DMS79 (cell line): ENCODE measurements at places on chromosomes 6 and 20.

DNA sequence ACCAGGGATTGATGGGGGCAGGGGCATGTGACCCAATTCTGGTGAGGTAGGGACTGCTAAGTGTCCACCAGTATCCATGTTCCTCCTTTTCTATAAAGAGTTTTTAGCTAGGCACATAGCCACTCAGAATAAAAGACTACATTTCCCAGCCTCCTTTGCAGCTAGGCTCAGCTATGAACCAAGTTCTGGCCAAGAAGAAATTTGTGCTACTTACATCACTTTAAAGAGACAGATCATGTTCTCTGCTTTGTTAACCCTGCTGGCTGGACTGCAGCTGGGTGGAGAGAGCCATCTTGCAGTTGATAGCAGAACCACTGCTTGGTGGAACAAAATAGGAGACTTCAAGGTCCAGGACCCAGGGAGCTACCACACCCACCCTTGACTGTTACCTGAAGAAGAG is 5.3 kb upstream of the CCM2L start:
- no peak for DNase-seq

DNA sequence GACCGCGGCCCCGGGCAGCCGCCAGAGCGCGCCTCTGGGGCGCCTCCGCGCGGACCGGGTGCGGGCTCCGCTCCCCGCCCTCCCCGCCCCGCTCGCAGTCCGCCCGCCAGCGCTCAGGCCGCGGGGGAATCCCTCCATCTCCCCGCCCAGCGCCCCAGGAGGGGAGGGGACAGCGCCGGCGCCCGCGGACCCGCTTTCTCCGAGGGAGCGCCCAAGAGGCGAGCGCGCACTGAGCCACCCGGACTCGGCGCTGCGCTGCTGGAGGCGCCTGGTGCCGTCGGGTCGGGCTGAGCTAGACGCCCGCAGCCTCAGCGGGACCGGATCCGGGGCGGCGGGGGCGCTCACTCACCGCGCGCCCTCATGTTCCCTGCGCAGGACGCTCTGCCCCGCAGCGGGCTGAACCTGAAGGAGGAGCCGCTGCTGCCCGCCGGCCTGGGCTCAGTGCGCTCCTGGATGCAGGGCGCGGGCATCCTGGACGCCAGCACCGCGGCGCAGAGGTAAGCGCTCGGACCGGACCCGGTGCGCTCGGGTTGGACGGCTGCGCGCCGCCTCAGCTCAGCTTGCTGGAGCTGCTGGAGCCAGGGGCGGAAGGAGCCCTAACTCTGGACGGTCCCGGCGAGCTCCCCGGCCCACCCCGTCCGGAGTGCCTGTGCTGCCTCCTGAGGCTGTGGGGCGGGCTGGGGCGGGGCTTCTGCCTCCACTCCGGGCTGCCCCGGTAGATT is 867 bp downstream of the EBF4 start:
- no peak for DNase-seq

DNA sequence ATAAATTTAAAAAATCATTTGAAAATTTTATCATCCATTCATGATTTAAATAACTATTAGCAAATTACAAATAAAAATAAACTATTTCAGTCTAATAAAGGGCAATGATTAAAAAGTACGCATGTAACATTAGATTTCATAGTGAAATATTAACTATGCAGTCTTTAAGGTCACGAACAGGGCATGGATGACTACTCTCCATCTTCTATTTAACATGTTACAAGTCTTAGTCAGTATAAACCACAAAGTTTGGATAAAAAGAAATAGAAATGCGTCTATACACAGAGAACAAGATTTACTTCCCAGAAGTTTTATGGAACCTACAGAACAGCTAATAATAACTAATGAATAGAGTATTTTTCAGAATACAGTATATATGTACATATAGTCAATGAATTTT is 1016.0 kb downstream of the EYS start:
- DNase-seq, result no peak

GRCh38 chr20:57548177-57549058 is 12.5 kb upstream of the PCK1 start:
- no peak for DNase-seq

- DNase-seq, result no peak
Measured at GRCh38 chr20:58576603-58576970, 61.4 kb upstream of the APCDD1L start.

DNA sequence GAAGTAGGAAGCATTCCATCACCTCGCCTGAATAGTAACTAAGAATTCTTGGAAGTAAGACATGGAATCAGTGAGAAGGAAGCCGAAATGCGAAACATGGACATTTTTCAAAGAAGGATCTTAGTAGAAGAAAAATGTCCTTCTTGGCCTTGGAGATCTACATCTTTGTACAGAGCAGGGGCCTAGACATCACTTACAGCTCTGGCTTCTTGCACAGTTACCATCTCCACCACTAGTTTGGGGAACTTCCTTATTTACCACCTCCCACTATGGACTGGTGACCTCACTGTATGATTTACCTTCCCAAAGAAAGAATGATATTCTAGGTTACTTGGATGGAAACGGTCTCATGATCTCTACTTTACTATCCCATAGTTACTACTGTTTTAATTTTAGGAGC is 15.7 kb downstream of the CASS4 start:
- DNase-seq, result no peak

GRCh38 chr20:30506100-30506499 is 751.4 kb upstream of the DEFB115 start:
- DNase-seq, result no peak

DNA sequence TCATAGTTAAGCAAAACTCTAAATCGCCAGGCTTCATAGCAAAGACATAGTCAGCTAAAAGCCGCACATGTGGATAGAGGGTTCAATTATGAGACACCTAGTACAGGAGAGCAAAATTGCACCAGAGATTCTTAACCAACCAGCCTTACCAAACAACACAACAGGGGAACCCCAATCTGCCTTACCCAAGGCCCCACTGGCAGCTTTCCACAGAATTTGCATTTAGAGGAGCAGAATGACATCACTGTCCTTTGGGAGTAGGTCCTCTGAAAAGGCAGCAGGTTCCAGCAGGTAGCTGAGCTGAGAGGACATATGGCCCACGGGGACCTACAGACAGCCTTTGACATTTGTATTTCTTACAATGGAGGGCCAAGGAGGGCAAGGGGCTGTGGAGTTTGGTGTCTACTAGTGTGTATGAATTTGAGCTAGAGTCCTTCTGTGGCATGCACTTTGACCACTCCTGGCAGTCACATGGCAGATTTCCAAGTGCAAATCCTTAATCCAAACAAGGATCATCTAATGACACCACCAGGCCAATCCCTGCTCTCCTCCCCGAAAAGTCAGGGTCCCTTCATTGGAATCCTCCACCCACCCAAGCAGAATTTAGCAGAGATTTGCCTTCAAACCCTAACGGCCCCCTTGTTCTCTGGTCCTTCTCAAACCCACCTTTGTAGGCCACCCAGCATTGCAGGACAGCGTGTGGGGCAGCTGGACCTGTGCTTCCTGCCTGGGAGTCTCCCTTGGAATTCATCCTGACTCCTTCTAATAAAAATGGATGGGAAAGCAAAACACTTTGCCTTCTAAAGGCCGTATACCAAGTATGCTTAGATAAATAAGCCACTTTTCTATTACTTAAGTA is 171.2 kb upstream of the SUPT3H start:
- DNase-seq, result no peak

GRCh38 chr20:31698803-31699718 is 23.6 kb downstream of the BCL2L1 start:
- peak; percentile 98 for DNase-seq

GRCh38 chr6:21045135-21045700 is 511.0 kb downstream of the CDKAL1 start:
- no peak for DNase-seq

GRCh38 chr6:37102299-37103168 is 67.4 kb upstream of the PIM1 start:
- peak; percentile 94 for DNase-seq

DNA sequence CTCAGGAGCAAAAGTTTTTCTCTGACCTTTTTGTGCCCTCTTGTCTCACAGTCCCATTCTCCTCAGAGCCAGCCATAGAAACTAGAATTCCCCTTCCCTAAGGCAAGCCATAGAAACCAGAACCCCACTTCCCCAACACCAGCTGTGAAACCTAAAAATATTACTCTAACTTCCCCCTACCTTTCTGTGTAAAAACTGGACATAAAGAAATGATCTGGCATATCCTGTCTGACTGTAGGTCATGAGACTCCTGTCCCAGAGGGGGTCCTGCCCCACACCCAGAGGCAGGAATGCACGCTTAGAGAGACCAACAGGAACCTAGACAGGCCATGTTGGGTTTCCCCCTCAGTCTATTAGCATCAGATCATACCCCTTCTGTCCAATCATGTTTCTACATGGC is 140.6 kb upstream of the SLC22A16 start:
- no peak for DNase-seq

DNA sequence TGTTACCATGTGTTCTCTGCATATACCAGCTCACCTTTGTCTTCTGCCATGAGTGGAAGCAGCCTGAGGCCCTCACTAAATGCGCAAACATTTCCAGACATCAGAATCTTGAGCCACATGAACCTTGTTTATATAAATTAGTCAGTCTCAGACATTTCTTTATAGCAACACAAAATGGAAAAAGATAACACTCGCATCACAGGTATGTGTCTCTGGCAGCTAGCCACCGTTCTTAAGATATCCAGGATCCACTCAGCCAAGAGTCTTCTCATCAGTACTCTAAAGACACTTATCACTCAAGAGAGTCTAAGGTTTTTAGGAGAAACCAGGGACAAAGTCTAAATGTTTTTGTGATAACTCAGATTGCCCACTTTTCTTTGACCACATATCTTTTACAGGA is 43.1 kb upstream of the HLA-A start:
- no peak for DNase-seq

- DNase-seq, result no peak
Measured at GRCh38 chr20:34022151-34022838, 28.6 kb downstream of the RALY start.

DNA sequence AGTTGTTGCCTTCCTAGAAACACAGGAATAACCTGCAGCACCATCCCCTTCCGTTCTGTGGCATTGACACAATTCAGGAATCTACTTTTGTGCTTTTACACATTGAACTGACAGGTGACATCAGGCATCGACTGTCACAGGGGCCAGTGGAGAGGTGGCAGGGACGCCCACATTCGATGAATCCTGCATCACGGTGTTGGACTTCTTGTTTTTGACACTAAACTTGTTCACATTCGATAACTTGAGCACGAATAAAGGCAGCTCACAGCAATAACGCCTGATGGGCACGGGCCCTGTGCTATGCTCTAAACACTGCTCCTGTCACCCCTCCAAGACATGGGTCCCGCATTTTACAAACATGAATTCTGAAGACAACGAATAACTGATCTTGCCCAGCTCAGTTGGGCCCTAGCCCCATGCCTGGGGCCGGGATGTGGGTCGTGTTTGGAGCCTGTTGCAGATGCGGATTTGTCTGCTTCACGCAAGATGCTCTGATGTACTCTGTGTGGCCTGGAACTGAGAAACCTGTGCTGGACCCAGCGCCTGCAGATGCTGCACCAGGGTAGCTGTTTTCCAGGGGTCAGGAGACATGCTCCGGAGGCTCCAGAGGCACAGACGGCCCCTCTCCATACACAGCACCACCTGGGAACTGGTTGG is 75.7 kb downstream of the TTLL2 start:
- no peak for DNase-seq

GRCh38 chr20:24842918-24843715 is 106.0 kb upstream of the CST7 start:
- no peak for DNase-seq

DNA sequence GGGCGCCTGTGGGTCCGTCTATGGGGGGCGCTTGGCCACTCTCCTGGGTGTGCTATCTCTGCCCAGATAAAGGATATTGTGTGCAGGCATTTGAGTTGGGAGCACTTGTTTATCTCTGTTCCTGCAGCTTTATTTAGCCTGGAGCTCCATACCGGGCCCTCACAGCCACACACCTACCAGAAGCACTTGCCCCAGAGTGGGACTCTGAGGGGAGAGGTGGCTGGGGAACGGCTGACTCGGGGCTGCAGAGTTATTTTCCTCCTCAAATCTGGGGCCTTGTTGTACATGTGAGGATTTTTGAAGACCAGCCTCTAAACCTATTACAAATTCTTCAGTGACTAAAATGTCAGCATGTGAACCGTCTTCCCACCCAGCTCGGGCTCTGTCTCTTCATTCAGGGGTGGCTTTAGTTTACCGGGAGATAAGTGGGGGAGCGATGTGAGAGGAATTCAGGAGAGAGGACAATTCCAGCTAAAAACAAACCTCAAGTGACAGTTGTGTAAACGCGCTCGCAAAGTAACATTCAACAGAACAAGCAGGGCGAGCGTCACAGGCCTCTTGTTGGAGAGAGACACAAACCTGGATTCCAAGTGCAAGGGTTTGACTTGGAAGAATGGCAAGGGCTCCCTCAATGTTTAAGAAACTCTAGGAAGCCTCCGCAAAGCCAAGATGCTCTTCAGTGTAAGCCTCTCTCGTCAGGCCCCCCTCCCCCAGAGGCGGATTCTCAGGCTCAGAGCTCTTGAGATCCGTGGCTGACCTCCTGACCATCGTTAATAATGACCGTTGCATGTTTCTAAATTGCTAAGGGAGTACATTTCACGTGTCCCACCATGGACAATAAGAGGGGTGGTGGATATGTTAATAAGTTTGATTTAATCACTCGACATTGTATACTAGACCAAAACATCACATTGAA is 548.9 kb downstream of the QKI start:
- DNase-seq, result no peak

GRCh38 chr6:19127081-19127480 is 710.1 kb upstream of the ID4 start:
- DNase-seq, result no peak

DNA sequence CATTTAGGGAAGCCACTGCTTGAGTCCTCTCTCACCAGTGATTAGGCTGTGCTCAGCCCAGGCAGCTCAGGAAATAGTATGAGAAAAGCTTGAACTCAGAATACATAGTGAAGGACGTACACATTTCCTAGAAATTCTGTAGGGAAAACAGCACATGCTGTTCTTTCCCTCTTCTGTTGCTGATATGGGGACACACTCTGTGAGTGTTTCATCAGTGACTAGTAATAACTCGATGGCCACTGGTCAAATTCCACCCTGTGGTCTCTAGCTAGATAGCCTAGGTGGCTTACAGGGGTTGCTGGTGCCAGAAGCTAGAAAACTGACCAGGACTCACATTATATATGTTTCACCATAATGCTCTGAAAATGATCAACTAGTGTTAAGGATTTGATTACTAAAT is 259.8 kb upstream of the SOX4 start:
- no peak for DNase-seq

DNA sequence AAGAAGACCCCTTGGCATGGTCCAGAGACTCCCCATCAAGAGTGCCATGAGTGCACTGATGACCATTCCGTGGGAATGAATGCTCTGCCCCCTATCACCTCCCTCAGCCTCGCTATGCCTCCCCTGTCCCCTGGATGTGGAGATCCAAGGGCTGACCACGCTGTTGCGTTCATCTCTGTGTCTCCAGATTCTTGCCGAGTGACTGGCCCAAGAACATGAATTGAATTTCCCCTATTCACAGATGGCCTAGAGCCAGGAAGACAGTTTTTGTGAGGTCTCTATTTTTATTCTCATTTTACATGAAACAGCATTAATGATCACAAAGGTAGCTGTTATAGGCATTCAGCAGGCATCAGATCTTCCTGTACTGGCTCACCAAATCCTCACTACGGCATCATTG is 33.6 kb downstream of the MAFB start:
- no peak for DNase-seq
